ENCODE measurements at places on chromosomes 3 and 15.

GRCh38 chr15:92819278-92820235 is 80.6 kb upstream of the CHD2 start:
- DNase-seq: no peak

DNA sequence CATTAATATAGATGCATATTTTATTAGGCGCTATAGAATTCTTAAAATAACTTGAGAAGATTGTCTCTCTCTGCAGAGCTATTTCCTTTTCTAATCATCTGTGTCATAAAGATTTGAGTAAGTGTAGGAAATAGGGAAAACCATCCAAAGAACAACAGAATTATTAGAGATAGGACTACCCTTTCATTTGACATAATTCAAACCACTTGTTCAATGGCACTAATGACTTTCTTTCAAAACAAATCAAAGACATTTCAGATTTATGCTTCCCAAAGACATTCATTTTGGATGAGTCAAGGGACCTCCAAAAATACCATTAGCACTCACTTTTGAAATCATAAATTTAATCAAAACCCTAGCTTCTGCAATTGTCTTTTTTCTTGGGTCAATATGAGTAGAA is 29.5 kb downstream of the PRICKLE2 start:
- DNase-seq: no peak

DNA sequence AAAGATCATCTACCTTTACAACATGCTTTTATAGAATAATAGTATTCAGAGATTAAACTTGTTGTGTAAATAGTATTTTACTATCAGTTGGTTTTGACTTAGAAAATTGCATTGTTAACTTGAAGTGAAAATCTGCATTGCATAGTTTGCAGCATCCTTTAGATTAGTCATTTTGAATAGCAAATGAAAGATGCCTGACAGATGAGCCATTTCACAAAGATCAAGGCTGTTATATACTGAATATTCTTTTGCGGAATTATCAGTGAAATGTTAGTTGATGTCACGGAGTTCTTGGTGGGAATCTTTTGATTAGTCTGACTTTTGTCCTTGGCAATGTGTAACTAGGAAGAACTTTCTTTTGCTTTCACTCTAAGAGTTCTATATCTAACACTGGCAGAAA is 24.5 kb downstream of the RSRC1 start:
- DNase-seq: no peak

DNA sequence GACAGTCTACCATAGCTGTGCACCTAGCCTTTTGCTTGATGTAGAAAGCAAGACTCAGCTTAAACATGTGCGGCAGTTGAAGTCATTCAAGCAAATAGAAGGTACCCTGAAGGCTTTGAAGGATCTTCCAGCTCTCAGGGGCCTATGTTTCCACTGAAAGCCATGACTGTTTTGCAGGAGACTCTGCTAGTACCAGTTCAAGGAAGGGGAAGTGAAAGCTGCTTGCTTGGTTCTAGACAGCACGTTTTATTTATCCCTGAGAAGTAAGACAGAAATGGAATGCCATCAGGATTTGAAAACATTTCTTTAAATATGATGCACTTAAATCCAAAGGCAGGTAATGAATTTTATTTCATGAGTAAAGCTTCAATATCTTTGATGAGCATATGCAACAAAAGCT is 311.4 kb downstream of the PDCD6IP start:
- no peak for DNase-seq

Data from ureter (tissue), 1 donor.